ENCODE measurements at places on chromosomes 7 and 10.

DNA sequence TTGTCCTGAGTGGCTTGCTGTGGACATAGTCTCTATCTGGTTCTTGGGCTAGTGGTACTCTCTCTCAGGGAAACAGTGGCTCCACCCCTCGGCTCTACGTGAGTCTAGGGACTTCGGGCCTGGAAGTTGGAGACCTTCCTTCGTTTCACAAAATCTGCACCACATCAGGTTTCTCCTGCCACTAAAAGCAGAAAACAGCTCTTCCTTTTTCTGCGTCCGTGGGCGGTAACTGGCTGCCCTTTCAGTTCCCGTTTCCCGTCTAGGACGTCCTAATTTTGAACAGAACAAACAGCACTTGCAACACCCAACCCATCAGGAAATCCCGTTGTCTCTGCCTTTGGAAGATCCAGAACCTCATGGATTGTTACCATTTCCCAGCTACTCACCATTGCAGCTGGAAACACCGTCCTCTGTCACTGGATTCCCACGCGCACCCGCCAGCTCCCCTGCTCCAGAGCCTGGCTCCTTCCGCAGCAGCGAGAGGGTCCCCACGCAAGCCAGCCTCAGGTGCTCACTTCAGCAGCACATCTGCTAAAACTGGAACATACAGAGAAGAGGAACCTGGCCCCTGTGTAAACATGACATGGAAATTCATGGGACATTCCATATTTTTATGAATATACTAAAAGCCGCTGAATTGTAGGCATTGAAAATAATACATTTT is 311.4 kb upstream of the AKR1E2 start:
- DNase-seq: peak; percentile 9

DNA sequence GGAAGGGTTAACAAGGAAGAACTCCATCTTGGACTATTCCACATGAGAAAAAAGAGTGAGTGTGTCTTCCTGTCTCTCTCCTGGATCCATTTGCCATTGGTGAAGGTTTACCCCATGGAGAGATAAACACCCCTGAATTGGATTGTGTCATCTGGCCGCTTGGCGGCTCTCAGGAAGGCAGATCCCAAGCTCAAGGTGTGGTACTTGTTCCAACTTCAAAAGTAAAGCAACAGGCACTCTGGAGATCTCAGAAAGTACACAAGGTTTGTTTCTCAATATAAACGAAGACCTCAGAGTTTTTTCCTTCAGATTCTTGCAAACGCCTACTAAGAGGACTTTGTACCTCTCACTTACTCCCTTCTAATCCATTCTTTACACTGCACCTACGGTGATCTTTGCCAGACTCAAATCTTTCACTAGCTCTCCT is 116.7 kb downstream of the REEP3 start:
- no peak for DNase-seq

GRCh38 chr7:110397927-110398660 is 692.8 kb upstream of the LRRN3 start:
- no peak for DNase-seq

DNA sequence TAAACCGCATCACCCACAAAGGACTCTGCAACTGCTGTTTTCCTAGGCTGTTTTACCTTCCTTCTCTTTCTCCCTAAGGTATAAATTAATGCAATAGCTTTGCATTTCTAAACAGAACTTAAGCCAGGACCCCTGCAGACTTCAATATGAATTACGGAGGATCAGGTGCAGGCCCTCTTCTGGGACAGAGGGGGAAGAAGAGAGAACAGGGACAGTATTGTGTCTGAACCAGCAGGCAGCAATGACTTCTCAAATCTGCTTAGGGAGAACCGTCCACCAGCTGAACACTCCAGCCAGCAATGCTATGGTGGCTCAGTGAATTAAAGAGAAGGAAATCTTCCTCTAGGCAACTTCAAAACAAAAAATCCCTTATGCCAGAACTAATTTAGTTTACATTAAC is 35.7 kb downstream of the POLR3A start:
- DNase-seq: no peak
